ENCODE measurements at places on chromosomes 12 and 14.

- no peak for DNase-seq
Observed at GRCh38 chr12:19933924-19934323, 434.4 kb upstream of the PDE3A start.

DNA sequence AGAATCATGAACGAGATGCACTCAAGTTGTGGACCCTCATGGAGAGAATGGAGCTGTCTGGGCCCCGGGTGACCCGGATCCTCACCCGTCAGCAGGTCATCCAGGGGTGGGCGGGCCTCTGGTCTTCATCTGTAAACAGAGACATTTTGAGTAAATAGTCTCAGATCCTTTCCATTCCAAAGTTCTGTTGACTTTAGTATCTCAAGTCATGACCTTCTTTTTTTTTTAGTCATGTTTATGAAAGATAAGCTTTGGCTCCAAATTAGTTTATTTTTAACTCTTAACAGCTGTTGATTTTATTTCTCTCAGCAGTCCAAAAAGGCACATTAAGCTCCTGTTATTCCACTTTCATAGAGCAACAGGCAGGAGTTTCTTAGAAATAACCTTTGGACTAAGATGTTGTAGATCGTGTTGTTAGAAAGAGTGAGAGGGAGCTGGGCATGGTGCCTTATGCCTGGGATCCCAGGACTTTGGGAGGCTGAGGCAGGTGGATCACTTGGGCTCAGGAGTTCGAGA, 48.9 kb upstream of the AMN start:
- no peak for DNase-seq

DNA sequence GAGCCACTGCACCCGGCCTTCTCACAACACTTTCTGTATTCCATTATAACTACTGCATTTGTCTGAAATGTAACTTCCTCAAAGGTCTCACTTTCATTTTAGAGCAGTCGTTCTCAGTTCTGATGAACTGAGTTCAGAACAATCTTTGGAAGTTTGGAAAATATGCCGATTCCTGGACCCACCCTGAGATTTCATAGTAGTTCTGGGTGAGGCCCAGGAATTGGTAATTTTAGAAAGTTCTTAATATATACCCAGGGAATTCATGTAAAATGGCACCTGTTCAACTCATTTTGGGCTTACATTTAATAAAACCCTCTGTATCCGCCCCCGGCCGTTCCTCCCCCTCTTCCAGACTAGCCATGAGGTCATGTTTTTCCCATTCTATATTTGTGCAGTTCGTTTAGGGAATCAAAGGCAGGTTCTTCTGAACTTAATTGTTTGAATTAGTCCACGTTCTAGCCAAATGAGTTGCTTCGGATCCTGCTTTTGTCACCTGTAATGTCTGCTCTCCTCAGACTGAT, 5.9 kb downstream of the GSG1 start:
- peak; percentile 56 for DNase-seq

DNA sequence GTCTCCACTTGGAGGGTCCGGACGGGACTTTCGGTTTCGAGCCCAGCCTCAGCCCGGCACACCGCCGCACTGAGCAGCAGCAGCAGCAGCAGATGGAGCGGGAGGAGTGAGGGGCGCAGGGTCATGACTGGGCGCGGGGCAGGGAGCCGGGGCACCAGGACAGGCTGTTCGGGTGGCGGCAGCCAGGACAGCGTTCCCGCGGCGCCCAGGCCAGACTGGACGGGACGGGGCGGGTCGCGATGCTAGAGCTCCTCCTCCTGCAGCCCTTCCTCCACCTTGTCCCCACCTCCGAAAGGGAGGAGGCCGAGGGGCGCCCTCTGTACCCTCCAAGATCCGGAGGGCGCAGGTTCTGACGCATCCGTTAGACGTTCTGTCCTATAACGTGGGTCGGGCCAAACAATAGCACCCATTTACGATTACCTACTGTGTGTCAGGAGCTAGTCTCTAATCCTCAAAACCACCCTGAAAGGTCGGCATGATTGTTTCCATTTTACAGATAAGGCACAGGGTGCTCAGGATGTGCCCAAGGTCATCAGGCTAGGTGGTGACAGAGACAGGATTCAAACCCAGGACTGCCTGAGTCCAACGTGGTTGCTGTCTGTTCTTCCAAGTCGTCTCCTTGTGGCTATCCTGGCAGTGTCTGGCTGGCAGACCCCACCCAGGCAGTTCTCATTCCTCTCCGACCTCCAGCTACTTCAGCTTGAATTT, at the start of gene FKBP11:
Gene FKBP11 (minus strand): TSS at position 189 of the 708 bp plus-strand sequence. CDS start 64 bp downstream, at position 125.
- no peak for DNase-seq

Measured in OCI-M1 (cell line).